ENCODE measurements at places on chromosomes 13 and 19.

GRCh38 chr19:3176715-3177501, 1.7 kb upstream of the S1PR4 start:
- no peak for DNase-seq

GRCh38 chr13:62337109-62337880, 921.6 kb upstream of the PCDH20 start:
- no peak for DNase-seq

DNA sequence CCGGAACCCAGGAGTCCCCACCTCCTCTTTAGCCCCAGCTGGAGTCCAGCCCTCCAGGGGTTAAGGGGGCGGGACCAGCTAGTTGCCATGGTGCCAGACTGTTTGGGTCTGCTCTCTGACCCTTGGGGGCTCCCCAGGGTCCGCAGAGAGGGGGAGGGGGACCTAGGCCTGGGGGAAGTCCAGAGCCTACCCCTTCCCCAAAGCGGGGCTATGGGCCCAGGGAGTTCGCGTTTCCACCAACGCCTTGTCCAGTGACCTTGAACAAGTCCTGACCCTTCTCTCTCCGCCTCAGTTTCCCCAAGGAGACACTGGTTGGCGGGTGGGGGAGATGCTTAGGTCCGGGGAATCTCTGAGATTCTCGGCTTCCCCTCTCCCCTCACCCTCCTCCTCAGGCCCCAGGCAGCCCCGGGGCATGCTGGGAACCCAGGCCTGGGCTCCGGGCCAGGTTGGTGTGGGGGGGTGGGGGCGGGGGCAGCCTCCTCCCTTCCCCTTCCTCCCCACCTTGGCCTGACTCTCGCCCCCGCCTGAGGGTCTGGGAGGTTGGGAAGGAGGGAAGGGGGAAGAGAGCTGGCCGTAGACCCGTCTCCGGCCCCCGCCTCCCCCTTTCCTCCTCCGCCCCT, 2.6 kb upstream of the SPACA6 start:
- peak; percentile 56 for DNase-seq

GRCh38 chr13:36432106-36432544, at the start of gene CCNA1:
CCNA1 (plus strand) TSS chr13:36432495; CDS start chr13:36433057, 562 bp downstream.
- DNase-seq, result no peak

- DNase-seq, result no peak
Measured at GRCh38 chr19:56808717-56809392, 31.7 kb downstream of the PEG3 start.

GRCh38 chr13:76792731-76793347, 93.4 kb downstream of the KCTD12 start:
- peak; percentile 55 for DNase-seq

GRCh38 chr13:19881641-19882040, 18.2 kb upstream of the ZMYM5 start:
- no peak for DNase-seq

- no peak for DNase-seq
Measured at GRCh38 chr13:99965329-99966000, 6.1 kb downstream of the ZIC5 start.

- no peak for DNase-seq
Measured at GRCh38 chr19:38004186-38004520, 97.1 kb downstream of the SIPA1L3 start.

- peak; percentile 63 for DNase-seq
Measured at GRCh38 chr13:45989607-45990006, 62.9 kb downstream of the ZC3H13 start.

DNA sequence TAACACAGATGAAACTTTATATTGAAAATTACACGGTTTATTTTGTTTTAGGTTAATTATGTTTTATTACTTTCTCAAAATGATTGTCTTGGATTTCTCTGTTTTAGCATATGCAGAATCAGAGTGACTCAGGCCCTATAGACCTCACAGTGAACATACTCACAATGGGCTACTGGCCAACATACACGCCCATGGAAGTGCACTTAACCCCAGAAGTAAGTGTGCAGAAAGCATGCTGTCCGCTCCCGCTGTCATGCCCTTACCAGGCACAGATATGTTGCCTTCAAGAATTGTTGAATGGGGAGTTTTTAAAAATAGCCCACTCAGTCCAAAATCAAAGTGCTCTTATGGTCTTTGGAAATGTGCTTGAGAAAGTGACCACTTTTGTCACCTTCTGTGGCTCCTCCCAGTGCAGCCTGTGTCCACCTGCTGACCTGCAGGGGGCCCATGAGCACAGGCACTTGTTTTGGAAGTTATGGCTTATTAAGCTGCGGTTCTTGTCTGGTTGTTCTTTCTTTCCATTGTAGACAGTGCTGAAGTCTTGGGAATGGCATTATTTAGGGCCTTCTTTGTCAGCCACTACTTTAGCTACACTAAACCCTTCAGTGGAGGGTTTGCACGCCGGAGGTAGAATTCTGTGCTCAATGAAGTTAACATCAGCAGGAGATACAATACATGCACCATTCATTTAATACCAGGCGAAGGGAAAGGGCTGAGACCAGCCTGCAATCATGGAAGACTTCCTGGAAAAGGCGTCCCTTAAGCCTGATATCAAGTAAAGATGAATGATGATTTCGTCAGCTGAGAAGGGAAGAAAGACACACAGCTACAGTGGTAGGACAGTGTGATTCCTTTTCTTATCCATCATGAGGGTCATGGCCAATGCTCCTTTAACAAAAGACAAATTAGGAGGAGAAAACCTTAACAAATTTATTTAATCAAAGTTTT, 36.7 kb downstream of the CUL4A start:
- no peak for DNase-seq

- DNase-seq, result no peak
Measured at GRCh38 chr13:70380809-70381208, 272.6 kb upstream of the KLHL1 start.

DNA sequence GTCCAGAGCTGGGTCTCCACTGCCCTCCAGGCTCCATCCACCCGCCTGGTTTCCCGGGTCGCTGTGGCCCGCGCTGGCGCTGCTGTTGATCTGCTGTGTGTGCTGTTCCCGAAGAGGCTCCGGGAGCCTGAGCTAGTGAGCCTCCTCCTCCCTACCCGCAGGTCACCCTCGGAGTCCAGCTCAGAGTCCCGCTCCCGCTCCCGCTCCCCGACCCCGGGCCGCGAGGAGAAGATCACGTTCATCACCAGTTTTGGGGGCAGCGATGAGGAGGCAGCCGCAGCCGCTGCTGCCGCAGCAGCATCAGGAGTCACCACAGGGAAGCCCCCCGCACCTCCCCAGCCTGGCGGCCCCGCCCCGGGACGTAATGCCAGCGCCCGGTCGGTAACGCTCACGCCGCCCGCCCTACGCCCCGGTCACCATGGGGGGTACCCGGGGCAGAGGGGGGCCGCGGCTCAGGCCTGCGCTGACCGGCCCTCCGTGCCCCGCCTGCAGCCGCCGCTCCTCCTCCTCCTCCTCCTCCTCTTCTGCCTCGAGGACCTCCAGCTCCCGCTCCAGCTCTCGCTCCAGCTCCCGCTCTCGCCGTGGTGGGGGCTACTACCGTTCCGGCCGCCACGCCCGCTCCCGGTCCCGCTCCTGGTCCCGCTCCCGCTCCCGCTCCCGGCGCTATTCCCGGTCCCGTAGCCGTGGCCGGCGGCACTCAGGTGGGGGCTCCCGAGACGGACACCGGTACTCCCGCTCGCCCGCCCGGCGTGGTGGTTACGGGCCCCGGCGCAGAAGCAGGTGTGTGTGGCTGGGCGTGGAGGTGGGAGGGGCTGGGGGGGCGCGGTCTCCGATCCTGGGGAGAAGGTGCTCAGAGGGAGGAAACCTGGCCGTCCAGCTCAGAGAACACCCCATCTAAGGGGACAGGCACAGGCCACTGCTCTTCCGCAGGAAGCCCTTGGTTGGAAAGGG, 12.2 kb downstream of the ZNF296 start:
- DNase-seq, result no peak

- no peak for DNase-seq
Measured at GRCh38 chr13:37059848-37060192, 332 bp upstream of the SUPT20H start.

DNA sequence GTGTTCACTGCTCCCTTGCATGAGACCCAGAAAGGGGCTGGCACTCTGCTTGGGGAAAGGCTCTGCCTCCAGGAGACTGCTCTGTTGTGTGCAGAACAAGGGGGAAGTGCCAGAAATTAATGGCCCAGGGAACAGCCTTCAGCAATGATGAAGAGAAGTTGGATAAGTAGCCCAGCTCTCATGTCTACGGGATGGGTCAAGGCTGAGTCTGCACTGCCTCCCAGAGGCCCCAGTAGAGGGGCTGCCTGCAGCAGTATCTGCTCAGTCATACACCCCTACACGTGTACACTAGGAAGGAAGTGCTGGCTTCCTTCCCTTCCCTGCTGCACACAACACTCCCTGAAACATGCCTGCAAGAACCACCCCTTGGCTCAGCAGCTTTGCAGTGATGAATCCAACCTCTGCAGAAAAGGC, 54.6 kb upstream of the URI1 start:
- no peak for DNase-seq

- peak; percentile 17 for DNase-seq
Measured at GRCh38 chr19:5718037-5718578, 1.8 kb downstream of the LONP1 start.

GRCh38 chr13:87792878-87793277, 121.7 kb downstream of the SLITRK5 start:
- DNase-seq, result no peak

DNA sequence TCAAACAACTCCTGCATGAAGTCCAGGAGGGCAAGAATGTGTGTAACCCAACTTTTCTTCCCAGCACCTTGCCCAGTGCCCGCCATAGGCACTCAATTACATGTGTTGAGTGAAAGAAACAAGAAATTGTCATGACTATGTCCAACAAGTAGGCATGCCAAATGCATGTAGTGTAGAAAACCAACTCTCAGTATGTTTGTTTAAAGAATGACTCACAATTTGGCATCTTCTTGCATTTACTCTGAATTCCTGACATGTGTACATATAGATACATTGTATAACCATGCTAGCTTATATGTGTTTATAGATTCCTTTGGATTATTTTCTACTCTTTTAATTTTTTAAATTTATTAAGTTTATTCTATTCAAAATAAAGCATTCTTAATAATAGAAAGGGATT, 305.0 kb downstream of the EFNB2 start:
- peak; percentile 59 for DNase-seq

DNA sequence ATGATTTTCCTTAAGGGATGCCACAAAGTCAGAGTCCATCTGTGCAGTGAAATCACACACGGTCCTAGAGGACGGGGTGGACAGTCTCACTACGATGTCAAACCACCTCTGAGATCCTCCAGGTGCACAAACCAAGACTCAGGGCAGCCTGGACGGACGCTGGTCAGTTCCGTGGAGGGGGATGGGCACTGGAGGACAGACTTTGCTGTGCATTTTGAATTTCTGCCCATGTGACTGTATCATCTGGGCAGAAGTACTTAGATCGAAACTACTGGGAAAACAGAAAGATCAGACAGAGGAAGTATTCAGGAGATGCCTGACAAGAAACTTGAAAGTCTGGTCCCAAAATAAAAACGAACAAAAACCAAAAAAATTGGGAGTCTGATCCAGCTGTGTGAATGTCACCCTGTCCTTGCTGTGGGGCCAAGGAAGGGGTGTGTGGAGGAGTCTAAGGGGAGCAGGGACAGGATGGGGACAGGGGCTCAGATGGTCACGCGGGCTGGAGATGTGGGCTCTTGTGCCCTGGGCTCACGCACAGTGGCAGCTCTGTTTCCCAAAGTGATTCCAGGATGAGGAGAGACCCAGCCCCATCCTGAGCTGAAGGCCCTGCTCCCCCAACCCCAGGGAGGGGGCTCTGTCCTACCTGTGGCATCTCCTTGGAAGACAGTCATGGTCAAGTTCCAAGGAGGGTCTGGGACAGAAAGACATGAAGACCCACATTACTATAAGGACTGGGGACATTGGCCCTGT, 1.5 kb downstream of the SIGLEC8 start:
- DNase-seq, result no peak

GRCh38 chr19:597406-598315, 8.0 kb downstream of the HCN2 start:
- no peak for DNase-seq

DNA sequence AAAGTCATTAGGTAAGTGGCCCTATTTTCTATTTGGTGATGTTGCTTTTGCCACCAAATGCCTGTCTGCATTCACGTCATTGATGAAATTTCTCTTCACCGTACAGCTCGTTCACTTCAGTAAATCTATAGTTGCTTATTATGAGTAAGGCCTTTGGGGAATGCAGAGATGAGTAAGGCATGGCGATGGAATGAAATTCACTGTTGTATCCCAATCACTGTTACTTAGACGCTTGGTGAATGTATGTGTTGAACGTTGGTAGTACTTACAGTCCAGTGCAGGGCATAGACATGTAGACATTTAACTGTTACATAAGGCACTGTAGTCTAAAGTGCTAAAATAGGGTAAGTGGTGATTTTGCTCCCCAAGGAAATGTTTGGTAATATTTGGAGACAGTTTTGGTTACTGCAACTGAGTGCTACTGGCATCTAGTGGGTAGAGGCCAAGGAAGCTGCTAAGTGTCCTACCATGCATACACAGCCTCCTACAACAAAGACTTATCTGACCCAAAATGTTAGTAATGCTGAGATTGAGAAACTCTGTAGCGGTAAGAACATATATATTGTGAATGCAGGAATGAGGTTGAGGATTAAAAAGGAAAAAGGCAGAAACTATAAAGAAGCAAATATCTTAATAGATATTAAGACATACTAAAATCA, 5.8 kb downstream of the AKAP11 start:
- peak; percentile 29 for DNase-seq

GRCh38 chr19:7427944-7428343, 60.9 kb downstream of the PEX11G start:
- DNase-seq, result no peak

DNA sequence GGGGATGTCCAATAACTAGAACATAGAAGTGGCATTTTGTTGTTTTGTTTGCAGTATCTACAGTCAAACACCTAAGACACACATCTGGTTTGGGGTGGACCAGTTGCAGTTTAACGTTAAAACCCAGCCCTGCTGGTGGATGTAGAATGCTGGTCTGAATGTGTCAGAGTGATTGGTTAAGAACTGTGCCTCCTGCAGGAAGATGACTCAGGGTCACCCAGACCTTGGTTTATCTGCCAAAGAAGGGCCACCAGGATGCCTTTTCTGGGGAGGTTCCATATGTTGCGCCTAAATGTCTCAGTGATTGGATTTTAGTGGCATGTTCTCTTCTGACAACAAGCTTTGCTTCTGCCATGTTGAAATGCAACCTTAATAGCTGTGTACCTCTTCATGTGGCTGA, 23.1 kb downstream of the ZNF536 start:
- no peak for DNase-seq

DNA sequence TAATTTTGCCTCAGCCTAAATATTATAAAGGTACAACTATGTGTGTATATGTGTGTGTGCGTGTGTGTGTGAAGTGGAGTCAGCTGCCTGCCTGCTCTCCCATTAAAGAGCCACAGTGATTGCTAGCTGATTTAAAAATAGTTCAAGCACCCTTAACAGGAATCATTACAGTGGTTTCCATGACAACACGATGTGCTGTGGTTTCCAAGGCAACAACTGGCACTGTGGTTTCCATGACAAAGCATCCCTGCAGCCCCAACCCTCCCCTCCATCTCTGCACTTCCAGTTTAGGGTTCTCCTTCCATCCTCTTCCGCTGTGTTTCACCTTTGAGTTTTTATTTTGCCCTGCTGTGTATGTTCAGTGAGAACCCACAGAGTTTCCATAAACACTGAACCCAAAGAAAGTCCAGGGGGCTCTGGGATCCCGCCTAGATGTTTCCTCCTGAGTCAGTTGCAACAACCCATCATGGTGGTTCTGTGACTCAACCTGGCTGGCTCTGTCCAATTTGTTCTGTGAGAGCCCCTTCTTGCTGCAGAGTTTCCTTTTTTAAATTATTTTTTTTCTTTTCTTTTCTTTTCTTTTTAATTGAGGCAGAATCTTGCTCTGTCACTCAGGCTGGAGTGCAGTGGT, 7.1 kb upstream of the PNMA8A start:
- DNase-seq, result no peak

Data from skeletal muscle cell (primary cell).